ENCODE measurements at places on chromosomes 13 and 19. TPM values are rescaled to one million over a fixed set of nuclear protein-coding genes. Genes with fewer than 3 reads are reported as not detected.

GRCh38 chr13:60572003-60572798 lies 175.2 kb downstream of the TDRD3 start:
- peak; percentile 44 for DNase-seq

DNA sequence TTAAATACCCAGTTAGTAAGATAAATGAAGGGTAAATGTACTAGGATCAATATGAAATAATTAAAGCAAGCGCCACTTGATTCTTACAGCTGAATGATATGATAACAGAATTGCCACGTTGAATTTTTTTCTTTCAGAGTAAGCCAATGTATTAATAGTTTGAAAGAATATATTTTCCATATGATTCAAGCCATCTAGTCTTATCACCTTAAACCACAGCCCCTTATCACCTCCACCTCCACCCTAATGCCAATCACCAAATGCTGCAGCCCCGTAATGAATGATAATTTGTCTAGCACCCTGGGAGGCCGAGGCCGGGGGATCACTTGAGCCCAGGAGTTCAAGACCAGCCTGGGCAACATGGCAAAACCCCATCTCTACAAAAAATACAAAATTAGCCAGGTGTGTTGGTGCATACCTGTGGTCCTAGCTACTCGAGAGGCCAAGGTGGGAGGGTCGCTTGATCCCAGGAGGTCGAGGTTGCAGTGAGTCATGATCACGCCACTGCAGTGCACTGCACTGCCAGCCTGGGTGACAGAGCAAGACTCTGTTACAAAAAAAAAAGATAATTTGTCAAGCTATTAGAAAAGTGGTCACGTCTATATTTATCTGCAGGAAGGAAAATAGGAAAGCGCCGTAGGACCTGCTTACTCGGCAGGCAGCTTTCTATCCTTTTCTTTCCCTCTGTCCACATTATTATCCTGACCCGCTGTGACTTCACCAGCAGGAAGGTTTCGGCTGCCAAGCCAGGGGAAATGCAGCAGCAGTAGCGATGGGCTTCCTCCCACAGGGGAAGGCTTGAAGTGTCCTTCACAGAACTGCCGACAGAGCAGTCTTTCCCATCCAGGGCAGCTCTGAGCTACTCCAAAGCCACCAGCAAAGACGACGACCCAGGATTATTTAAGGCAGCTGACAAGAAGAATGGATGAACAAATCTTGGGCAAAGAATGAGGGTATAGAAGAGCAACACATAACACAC lies 19.7 kb upstream of the CLN5 start:
- DNase-seq, result no peak

- peak; percentile 83 for DNase-seq
Measured at GRCh38 chr19:58330458-58330857, 3.7 kb downstream of the ZSCAN22 start.

DNA sequence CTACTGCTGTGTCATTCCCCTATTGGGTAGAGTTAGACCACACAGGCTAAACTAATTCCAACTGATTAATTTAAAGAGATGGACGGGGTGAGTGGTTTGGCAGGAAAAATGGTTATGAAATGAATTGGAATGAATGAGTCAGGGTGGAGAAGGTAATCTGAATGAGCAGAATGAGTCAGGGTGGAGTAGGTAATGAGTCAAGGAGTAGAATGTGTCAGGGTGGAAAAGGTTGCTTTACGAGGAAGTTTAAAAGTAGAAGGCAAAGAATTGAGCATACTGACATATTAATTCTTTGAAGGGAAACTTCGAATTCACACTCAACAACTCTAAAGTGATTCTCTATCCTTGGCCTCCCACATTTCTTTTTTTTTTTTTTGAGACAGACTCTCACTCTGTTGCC lies 12.7 kb upstream of the ZNF121 start:
- peak; percentile 92 for DNase-seq

DNA sequence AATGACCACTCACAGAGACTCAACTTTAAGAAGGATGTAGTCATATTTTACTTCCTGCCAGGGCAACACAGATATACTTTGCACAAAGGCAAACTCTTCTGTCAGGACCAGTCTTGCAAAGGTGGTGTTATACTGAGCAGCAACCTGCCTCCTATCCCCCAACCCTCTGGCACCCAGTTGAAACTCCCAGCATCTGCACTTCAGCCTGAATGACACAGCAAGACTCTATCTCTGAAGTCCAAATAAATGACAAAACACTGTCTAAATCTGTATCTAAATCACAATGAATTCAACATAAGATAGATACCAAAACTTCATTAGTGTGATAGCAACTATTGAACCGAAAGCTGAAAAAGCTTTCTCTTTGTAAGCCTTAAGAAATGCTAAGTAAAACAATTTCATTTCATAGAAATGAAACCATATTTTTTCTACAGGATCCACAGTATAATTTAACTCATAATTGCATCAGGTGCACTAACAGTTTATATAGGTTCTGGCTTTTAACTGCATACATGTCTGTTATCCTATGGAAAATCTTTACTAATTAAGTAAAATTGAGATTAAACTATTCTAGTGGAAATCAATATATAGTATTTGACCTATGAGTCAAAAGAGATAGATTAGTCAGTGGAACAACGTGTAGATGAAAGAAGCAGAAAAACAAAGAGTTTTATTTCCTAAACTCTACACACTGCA lies 163.7 kb downstream of the TBC1D4 start:
- DNase-seq, result no peak

- no peak for DNase-seq
Measured at GRCh38 chr13:84430015-84430414, 547.7 kb upstream of the SLITRK1 start.

Gene SYCN
- not detected for total RNA-seq

DNA sequence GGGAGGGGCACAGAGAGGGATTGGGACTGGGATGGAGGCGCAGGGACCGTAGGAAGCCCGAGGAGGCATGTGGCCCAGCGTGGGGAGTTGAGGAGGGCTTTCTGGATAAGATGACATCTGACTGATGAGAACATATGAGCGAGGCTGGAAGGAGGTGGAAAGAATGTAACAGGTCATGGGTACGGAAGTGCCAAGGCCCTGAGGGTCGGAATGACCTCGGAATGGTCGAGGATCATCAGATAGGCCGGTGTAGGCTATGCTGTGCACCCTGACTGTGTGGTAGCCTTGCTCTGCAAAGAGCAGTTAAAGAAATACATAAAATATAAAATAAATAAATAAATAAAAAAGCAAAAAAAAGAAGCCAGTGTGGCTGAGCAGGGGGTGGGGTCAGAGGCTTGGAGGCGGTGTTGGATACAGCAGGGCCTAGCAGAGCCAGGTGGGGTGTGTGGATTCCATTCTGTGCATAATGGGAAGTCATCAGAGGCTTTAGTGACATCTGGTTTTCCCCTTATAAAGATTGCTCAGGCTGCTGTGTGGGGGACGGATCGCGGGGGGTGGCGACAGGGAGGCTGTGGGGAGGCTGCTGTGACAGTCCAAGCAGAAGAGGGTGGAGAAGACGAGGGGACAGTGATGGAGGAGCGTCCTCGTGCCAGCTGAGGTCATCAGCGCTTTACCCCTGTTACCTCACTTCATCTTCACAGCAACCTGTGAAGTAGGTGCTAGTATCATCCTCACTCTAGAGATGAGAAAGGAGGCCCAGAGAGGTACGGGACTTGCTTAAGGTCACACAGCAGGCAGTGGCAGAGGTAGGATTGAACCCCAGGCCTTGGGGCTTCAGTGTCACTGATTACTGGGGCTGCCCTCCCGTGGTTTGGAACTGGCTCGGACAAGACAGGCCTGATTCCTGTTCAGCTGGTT lies 5.0 kb downstream of the PAK4 start:
- no peak for DNase-seq

- DNase-seq, result no peak
Measured at GRCh38 chr13:32720026-32720425, 133.8 kb downstream of the PDS5B start.

DNA sequence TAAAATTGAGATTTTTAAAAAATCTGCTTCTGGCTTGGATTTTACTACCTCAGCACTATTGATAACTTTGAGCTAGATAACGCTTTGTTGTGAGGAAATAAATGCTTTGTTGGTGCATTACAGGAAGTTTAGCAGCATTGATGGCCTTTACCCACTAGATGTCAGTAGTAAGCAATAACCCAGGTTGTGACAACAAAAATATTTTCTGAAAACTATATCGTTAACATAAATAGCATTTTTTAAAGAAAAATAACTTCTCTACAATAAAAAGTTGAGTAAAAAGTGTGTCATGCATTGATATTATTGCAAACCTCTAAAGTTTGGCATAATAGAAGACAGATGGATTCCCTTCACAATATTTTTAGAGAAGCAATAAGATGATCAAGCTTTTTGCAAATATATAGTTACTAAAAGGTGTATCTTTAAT lies 1246.5 kb downstream of the UQCRFS1 start:
- peak; percentile 15 for DNase-seq

Gene PLA2G4C
- 39.3 TPM for total RNA-seq

DNA sequence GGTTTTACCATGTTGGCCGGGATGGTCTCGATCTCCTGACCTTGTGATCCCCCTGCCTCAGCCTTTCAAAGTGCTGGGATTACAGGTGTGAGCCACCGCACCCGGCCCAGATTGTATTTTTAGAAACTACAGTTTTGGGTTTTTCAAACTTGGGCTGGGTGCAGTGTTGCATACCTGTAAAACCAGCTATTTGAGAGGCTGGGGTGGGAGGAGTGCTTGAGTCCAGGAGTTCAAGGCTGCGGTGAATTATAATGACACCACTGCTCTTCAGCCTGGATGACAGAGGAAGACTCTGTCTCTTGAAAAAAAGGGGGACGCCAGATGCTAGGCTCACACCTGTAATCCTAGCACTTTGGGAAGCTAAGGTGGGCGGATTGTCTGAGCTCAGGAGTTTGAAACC lies 4.2 kb downstream of the CHAF1A start:
- DNase-seq, result no peak

Gene SPACA4
- not detected for total RNA-seq

- no peak for DNase-seq
Measured at GRCh38 chr13:23325191-23325590, 108.3 kb downstream of the SACS start.

- DNase-seq, result no peak
Measured at GRCh38 chr13:21686751-21687391, 16.0 kb downstream of the FGF9 start.

Measured in fibroblast of lung (primary cell).